Stimulated activated memory B cell treated with anti-CD40 and anti-IgM and Interleukin-4, amounts not matched to agents 10 μg/mL and 1 μg/mL and 100 μg/mL, for 72 hours (primary cell): ENCODE measurements at places on chromosomes 5 and 9.
A peak's percentile ranks its signal among the peaks of the same experiment; 100 is the strongest.

- ATAC-seq: peak; percentile 81
These were observed 82.1 kb downstream of the PTPDC1 start for GRCh38 chr9:94166236-94166975.

DNA sequence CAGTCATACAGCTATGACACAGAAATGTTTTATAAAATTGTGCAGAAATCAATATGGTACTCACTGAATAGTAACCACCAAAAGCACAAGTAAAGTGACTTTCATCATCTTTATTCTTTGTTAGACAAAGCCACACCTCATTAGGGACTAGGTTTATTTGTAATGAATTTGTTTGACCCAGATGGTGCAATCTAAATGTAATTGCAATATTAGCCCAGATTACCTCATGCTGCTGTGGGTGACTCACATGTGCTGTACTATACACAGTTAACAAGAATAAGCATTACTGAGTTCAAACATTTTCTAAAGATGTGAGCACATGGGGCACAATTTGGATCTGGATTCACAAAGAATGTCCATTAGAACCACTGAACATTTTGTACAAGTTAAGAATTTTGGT is 759.3 kb upstream of the TYRP1 start:
- ATAC-seq: no peak

DNA sequence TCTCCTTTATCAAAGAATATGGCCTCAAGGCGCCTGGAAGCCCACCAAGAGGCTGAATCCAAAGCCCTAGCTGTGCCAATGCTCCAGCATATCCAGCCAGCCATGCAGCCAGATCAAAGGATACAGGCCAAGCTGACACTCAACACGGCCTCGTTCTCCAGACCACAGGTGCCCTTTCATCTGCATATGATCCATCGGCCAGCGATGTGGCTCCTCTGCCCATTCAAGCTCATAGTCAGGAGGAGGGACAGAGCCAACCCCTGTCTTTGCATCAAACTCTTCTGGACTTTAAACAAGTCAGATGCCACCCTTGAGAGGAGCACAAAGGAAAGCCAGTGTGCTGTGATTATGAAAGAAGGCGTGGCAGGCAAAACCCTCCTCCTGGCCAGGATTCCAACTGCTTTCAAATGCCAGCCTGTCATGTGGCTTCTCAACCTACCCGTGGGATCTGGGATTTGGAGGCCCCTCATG is 42.5 kb downstream of the ADAM19 start:
- no peak for ATAC-seq

DNA sequence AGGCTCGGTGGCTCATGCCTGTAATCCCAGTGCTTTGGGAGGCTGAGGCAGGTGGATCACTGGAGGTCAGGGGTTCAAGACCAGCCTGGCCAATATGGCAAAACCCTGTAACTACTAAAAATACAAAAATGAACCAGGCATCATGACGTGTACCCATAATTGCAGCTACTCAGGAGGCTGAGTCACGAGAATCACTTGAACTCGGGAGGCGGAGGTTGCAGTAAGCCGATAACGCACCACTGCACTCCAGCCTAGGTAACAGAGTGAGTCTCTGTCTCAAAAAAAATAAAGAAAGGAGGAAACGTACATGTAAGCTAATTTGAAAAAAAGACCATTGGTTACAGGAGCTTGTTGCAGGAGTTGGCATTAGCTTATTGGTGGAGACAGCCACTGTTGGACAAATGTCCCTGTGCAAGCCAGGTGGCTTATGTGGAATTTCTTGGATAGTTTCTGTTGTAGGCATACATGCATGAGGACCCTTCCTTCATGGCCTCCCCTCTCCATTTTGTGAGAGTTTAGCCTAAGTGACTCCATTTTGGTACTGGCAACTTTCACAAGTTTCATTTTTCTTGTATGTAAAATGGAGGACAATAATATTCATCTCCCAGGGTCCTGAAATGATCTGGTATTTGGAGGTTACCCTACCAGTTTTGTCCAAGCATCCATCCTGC is 16.8 kb upstream of the RAB14 start:
- ATAC-seq: no peak

- no peak for ATAC-seq
These were observed 70.3 kb downstream of the INSYN2B start for GRCh38 chr5:169909945-169910344.

DNA sequence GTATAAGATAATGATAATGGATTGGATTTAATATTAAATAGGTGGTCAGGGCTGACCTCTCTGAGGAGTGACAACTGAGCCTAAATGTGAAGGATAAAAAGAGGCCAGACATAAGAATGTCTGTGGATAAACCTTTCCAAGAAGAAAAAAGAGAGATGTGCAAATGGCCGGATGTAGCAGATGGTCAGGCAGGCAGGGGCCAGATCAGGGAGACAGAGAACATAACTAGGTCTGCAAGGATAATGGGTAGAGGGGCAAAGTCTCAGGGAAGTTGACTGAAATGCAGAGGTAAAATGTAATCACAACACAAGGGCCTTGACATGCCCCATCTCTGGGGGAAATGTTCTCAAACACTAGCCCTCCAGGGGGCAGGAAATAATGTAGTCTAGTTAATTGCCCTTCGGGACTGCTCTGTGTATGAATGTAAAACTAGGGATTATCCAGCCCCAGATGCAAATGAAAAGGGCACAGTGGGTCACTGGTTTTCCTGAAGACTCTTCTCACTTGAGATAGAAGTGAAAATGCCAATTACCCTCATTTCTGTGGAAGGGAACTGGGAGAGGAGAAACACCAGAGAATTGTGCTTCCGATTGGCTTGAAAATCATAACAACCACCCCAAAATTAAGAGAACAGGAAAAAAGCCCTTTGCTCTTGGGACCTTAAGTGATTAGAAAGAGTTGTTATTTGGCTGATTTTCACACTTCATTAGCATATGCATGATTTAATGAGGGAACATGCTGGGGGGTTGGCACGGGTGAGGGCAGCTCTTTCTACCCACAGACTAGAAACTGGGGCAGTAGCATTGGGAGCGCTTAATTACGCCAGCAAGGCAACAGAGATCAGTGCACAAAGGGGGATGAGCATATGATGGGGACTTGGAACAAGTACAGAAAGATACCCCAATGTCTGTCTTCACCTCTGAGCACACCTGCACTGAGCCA is 88.6 kb downstream of the PPP2R2B start:
- no peak for ATAC-seq

DNA sequence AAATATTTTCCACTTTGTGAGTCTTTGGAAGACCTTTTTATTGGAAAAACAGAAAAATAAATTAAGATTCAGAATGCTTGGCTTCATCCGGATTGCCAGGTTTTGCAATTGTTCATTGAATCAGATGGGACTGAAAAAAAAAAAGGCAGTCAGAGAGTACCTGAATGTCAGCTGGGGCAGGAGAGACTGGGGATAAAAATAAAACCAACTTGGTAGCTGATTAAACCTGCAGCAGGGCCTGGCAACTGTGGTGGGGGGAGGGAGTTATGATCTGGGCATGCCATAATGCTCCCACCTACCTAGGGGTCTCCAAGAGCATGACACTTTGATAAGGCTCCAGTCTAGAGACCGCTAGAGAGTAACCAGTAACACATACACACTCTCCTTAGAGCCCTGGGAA is 454.4 kb downstream of the DTWD2 start:
- ATAC-seq: no peak

DNA sequence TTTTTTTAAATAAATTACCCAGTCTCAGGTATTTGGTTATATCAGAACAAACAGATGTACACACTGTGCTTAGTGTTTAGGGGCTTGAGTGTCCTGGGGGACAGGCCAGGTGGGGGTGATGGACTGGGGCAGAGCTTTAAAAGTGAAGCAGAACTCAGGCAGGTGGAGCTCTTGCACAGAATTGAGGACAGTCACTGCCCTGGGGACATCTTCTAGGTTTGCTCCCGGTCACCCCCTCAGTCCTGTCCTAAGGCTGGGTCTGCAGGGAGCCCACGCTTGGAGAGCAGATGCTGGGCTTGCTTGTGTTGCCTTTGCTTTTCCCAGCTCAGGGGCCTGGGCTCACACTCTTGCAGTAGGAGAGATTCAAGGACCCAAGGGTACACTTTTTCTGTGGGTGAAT is 10.8 kb downstream of the GADD45G start:
- no peak for ATAC-seq

GRCh38 chr9:5418481-5418880 is 19.2 kb downstream of the PLGRKT start:
- ATAC-seq: no peak

DNA sequence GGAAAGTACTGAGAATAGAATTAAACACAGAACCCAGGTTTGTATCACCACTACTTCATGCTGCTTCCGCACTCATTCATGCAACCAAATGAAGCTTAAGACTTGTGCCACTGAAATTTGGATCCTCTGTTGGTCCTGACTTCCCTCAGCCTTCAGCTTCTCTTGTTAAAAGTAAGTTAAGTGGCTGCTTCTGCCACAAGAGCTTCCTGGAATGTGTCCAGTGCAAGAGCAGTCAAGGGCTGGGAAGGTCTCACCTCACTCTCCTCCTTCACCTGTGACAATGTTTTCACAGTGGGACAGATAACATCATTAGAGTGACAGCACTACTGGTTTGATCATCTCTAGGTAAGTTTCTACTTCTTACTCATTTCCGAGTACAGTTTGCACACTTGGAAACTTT is 7.9 kb downstream of the SNCAIP start:
- ATAC-seq: no peak

- peak; percentile 64 for ATAC-seq
These were observed 5.7 kb downstream of the MAPKAP1 start for GRCh38 chr9:125701351-125701750.

DNA sequence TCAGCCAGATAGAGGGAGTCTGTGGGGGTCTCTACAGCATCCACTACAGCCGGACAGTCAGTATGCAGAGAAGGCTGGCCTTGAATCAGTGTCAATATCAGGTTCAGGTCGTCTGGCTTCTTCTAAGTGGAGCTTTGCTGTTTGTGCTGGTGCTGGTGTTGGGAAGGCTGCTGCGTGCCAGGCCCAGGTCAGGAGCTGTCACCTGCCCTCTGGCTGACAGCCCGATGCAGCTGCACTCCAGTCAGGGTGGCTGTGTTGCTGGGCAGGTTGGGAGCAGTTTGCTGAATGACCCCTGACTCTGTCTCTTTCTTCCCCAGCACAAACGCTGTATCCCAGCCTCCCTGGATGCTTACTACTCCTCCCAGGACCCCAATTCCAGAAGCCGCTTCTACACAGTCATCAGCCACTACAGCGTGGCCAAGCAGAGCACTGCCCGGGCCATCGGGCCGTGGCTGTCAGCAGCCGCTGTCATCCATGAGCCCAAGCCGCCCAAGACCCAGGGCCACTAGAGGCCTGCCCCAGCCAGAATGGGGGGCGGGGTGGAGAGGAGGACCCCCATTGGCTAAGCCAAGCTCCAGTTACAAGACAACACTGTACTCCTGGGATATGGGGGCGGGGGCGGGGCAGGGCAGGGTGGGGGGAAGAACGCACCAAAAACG is 61.6 kb downstream of the NSG2 start:
- no peak for ATAC-seq
